ENCODE measurements at places on chromosomes 5 and 9. TPM values are rescaled to one million over a fixed set of nuclear protein-coding genes. Genes with fewer than 3 reads are reported as not detected.
A peak's percentile ranks its signal among the peaks of the same experiment; 100 is the strongest.

DNA sequence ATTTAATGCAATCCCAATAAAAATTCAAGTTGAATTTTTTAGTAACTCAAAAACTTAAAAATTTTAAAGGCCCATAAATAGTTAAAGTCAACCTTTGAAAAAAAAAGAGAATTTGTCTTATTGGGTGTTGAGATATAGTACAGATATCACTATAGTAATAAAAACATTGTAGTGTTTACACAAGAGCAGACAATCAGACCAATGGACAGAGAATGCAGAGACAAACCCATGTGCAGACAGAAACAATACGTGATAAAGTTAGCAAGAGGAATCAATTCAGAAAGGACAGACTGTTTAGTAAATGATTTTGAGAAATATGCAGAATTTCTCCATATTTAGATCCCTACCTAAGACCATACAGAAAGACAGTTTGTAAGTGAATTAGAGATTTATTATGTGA, 33.9 kb downstream of the GOLGA1 start:
- no peak for DNase-seq
- no peak overlapping the region for H3K4me3 ChIP-seq
- H3K4me1 ChIP-seq: no peaks in the 10 kb centered on the region
- H3K27me3 ChIP-seq: no peaks in the 10 kb centered on the region
- peaks cover 13% of the 10 kb centered on the region for H3K36me3 ChIP-seq
- H3K27ac ChIP-seq: no peak overlapping the region

DNA sequence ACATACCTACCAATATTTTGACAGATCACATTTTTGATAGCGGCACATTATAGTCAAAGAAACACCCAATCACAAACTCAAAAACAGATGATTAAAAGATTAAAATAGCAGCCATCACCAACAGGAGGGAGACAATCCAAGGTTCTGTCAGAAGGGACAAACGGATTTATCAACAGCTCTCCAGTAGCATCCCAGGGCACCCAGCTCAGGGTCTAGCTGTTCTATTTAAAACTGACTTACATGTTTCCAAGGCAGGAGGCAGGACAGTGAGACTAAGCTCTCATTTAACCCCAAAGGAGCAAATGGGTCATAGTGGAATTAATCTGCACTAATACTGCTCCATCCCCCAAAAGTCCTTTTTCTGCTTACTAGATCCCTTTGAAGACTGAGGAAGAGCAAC, 3.2 kb downstream of the AGTPBP1 start:
- H3K36me3 ChIP-seq: no peaks in the 10 kb centered on the region
- no peak overlapping the region for H3K4me3 ChIP-seq
- no peak for DNase-seq
- no peaks in the 10 kb centered on the region for H3K27me3 ChIP-seq

- H3K27me3 ChIP-seq: no peaks in the 10 kb centered on the region
- peaks cover under 1% of the 10 kb centered on the region for H3K4me1 ChIP-seq
- DNase-seq: no peak
- no peaks in the 10 kb centered on the region for H3K36me3 ChIP-seq
- H3K27ac ChIP-seq: no peak overlapping the region
Observed at GRCh38 chr5:82100303-82101077, 128.7 kb downstream of the ATG10 start.

DNA sequence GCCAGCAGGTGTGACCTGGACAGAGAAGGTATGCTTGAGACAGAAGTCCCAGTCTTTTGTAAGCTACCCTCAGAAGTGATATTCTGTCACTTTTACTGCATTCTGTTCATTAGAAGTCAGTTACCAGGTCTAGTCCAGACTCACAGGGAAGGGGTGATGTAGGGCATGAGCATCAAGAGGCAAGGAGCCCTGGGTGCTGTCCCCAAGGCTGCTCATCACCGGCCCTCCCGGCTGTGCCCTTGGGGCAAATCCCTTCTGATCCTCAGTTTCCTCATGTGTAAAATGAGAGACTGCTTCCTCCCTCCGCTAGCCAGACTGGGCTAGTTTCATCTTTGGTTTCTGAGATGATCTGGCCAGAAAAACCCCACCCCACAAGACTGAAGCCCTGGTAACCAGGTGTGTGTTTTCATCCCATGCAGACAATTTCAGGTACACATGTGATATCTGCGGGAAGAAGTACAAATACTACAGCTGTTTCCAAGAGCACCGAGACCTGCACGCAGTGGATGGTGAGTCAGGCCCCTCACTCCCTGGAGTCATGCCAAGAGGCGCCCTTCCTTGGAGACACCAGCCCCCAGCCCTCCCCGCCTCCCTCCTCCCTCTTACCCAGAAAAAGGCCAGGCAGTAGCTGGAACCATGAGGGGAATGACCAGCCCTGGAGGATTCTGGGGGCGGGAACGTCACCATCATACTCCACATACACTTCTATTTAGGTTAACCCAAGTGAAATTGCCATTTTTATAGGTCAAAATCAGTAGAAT, 71.0 kb downstream of the AMBP start:
- H3K27me3 ChIP-seq: no peaks in the 10 kb centered on the region
- no peak overlapping the region for H3K27ac ChIP-seq
- peaks cover 4% of the 10 kb centered on the region for H3K4me1 ChIP-seq
- peak; percentile 49 for DNase-seq
- H3K4me3 ChIP-seq: no peak overlapping the region

DNA sequence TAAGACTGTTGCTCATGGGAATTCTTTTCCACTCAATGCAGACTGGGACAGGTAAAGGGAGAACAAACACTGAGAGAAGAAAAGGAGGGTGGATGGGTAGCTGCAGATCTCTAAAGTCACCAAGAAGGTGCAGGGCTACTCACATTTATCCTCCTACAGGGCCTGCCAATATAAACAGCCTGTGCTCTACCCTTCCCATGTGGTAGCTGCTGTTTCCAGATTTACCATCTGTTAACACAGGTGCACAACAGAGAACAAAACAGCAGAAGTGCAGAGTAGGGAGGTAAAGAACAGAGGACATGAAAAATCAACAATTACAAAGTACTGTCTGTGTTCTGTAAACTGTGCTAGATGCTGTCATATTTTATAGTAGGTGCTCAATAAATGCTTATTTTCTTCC, 26.0 kb downstream of the JAKMIP2 start:
- peaks cover 13% of the 10 kb centered on the region for H3K4me1 ChIP-seq
- no peak overlapping the region for H3K27ac ChIP-seq
- H3K4me3 ChIP-seq: no peak overlapping the region
- no peak for DNase-seq
- no peaks in the 10 kb centered on the region for H3K27me3 ChIP-seq
- no peaks in the 10 kb centered on the region for H3K36me3 ChIP-seq

DNA sequence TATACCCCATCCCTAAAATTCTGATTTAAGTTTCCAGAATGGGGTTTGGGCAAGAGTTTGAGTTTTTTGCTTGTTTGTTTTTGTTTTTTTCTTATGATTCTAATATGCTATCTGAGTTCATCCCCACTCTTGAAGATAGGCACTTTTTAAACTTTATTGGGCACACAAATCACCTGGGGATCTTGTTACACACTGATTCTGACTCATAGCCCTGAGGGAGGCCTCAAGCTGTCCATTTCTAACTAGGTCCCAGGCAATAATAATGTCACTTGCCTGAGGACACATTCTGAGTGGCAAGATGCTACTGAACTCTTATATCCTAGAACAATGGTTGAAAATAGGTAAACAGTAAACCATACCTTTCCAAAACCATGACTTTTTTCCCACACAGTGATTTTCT, 22.8 kb upstream of the ABLIM3 start:
- no peak overlapping the region for H3K27ac ChIP-seq
- peaks cover 3% of the 10 kb centered on the region for H3K27me3 ChIP-seq
- H3K4me1 ChIP-seq: peaks cover 4% of the 10 kb centered on the region
- H3K4me3 ChIP-seq: no peak overlapping the region
- DNase-seq: no peak

DNA sequence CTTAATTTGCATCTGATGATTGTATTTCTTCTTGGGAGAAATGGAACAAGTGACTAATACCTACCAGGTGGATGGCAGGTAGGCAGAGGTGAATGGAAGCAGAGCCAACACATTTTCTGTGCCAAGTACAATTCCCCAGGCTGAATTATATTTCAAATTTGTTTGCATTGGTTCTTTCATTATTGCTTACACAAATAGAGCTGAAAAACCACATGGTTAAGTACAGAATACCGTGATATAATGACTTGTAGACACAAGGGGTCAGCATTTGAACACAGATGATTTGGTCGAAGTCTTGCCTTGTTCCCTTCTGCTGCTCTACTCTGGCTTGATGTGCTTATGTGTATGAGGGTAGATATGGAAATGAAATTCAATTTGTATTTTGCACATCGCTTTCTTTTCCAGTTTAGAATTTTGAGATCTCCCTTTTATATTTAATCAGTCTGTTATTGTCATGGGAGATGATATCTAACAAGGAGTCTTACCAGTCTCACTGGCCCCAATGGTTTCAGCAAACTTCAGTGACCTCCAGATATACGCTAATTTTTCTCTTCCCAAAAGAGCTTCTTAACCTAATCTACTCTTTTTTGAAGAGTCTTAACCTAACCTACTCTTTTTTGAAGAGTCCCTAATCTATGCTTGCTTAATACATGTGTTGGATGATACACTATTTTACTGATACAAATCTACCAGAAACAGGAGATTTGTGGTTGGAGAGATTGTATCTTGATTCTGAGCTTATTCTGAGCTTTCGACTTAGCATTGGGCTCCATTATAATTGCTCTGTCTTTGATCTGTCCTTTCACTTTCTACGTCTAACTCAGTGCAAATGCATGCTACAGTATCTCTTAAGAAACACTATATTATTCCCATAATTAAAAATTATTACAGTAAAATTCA, 88.1 kb downstream of the PCSK1 start:
- DNase-seq: no peak
- no peaks in the 10 kb centered on the region for H3K36me3 ChIP-seq
- H3K27me3 ChIP-seq: no peaks in the 10 kb centered on the region
- H3K27ac ChIP-seq: no peak overlapping the region
- H3K4me3 ChIP-seq: no peak overlapping the region
- H3K4me1 ChIP-seq: no peaks in the 10 kb centered on the region

DNA sequence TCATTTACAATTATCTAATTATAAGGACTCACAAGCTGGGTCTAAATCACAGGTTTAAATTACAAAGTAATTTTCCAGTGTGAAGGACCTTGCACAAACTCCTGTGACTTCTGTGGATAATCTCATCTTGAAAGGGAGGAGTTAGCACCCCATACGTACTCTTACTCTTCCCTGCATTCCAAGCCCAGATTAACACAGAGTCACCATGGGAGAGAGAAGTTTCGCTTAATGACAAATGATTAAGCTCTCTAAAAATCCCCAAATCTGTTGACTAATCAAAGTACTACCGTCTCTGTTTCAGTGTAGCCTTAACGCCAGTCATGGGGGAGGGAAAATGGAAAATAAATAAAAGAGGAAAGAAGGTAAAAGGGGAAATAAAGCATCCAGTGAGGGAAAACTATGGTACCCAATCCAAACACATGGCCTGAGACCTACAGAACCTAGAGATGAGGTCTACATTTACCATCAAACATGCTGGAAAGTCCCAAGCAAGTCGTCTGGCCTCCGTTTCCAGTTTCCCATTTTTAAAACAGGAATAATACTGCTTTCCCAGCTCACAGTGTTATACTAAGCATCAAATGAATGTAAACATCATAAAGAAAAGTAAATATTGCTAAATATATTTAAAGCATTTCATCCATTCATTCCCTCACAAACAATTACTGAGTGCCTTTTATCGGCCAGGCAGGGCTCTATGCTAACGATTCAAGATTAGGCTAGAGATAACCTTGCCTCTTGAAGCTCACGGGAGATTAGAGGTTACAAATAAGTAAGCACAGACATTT, 63.2 kb downstream of the PCA3 start:
- H3K27ac ChIP-seq: peak overlapping the region; percentile 94
- no peak overlapping the region for H3K4me3 ChIP-seq
- DNase-seq: no peak
- H3K27me3 ChIP-seq: no peaks in the 10 kb centered on the region

DNA sequence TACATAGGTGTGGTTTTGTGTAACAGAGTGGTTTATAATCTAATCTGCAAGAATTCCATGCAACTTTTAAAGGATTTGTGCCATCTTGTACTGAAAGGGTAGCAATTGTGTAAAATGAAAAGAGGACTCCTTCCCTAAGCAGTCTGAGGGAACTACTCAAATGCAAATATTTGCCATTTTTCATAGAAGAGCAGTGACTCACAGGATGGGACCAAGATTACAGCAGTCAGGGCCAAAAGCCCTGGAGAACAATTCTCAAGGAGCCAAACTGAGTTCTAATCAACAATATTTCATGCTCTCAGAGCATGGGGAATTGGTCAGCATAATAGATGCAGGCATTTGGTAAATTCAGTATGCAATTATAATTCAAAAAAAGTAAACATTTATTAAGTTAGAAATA, 495.8 kb downstream of the CHSY3 start:
- H3K36me3 ChIP-seq: no peaks in the 10 kb centered on the region
- no peak overlapping the region for H3K4me3 ChIP-seq
- H3K27me3 ChIP-seq: no peaks in the 10 kb centered on the region
- H3K4me1 ChIP-seq: no peaks in the 10 kb centered on the region

DNA sequence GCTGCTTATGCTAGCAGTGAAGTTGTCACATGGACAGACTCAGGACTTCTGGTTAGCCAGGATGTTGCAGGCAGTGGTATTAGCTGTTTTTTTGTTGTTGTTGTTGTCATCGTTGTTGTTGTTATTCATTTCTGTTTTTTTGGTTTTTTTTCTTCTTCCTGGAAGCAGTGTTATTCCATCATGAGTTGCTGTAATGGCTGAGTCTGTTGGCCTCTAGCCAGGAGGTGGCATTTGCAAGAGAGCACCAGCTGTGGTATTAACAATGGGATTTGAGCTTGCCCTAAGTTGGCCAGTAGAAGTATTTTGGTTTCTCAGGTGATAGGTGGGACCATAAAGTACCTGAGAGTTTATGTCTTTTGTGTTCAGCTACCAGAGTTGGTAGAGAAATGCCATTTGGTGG, 561.1 kb downstream of the KCTD16 start:
- no peak overlapping the region for H3K27ac ChIP-seq
- H3K4me1 ChIP-seq: no peaks in the 10 kb centered on the region
- no peak for DNase-seq
- no peak overlapping the region for H3K4me3 ChIP-seq
- no peaks in the 10 kb centered on the region for H3K27me3 ChIP-seq

The DNAH5 gene
- 0.16 TPM for total RNA-seq

The KIF4B gene
- 0.16 TPM for total RNA-seq

The C5orf63 gene
- total RNA-seq: 4.1 TPM
